ENCODE measurements at places on chromosomes 3 and 15.

GRCh38 chr3:124362455-124362854 lies 367.8 kb upstream of the UMPS start:
- no peak for DNase-seq

DNA sequence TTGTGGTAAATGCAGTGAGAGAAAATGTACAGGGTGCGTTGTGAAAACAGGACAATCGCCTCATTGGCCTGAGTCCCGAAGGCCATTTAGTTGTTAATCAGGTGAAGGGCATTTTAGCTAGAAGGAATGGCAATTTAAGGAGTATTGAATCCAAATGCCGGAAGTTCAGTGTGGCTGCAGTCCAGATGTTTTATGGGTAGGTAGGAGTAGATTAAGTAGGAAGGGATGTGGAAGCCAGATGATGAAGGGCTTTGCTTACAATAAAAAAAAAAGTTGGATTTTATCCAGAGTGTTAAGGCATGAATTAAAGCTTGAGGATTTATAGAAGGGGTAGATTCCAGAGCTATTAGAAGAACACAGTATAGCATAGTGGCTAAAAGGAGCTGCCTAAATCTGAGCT lies 572.7 kb downstream of the NLGN1 start:
- no peak for DNase-seq

- peak; percentile 32 for DNase-seq
Measured at GRCh38 chr3:23019596-23020300, 183.4 kb upstream of the UBE2E2 start.

GRCh38 chr3:149442043-149442442 lies 32.5 kb upstream of the TM4SF4 start:
- no peak for DNase-seq

GRCh38 chr15:58404020-58404419 lies 27.8 kb upstream of the LIPC start:
- no peak for DNase-seq

- DNase-seq, result peak; percentile 42
Measured at GRCh38 chr3:69671082-69671952, 67.9 kb upstream of the MITF start.

DNA sequence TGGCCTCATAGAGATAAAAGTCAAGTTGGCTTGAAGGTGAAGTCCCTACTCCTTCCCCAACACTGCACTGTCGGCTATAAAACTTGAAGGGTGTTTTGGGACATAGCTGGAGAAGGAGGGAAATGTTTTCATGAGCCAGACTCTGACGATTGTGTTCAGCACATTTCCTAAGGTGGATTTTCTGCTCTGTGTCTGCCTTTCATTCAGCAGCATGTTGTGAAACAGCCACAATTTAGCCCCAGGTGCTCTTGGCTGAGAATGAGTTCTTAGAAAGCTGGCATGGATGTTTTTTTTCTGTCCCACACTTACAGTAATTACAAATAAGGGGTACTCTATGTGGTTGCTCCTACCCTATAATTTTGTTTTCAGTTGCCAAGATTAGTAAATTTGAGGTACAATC lies 492.4 kb downstream of the MCTP2 start:
- peak; percentile 36 for DNase-seq

DNA sequence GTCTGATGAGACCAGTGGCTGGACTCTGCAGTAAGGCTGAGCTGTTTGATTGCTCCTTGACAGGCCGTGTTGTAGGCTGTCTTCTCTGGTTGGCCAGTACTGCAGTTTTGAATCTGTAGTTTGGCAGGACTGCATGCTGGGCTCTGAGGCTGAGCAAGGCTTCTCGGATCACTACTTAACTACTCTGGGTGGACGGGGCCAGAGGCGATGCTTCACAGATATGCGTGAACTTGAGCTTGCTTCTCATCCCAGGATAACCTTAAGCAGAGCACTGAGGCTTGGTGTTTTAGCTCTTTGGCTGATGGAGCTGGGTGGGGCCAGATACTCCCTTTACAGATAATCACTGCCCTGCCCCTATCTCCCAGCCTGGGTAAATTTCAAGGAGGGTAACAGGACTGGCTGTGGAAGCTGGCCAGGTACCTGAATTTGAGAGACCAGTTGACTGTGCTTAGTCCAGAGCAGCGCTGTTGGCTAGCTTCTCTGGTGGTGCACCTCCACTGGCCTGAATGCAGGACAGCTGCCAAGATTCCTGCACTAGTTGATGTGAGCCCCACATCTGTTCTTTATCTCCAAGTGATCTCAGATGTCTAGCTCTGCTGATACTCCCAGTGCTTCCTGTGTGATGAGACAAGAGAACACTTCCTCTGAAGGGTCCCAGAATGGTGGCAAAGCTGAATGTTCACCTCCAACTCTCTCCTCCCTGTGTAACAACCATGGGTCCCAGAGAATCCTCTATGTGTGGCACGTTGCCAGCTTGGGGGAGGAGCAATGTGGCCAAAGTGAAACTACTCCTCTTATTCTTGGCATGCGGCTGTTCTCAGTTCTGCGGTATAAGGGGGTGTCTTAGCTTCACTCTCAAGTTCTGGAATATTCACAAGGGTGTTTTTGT lies 37.9 kb downstream of the RPL39L start:
- peak; percentile 44 for DNase-seq

- no peak for DNase-seq
Measured at GRCh38 chr15:99174567-99175395, 69.9 kb downstream of the SYNM start.

GRCh38 chr15:83959477-83959876 lies 276.1 kb upstream of the GOLGA6L4 start:
- no peak for DNase-seq

GRCh38 chr3:177251755-177252154 lies 54.5 kb upstream of the TBL1XR1 start:
- no peak for DNase-seq

DNA sequence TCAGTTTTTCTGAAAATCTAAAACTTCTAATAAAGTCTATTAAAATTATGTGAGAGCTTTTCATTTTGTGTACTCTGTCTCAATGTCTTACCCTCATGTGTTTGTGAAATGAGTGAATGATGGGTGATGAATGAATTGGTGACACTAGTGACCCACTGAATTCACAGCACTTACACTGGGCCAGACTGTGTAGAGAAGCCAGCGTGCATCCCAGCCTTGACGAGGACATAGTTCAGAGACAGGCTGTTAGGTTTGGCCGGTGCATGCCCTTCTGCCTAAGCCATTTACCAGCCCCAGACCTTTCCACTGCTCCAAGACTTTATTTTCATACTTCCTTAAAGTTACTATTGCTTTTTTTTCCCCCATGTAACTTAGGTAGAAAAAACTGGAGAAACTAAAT lies 38.8 kb downstream of the FBXO22 start:
- no peak for DNase-seq

DNA sequence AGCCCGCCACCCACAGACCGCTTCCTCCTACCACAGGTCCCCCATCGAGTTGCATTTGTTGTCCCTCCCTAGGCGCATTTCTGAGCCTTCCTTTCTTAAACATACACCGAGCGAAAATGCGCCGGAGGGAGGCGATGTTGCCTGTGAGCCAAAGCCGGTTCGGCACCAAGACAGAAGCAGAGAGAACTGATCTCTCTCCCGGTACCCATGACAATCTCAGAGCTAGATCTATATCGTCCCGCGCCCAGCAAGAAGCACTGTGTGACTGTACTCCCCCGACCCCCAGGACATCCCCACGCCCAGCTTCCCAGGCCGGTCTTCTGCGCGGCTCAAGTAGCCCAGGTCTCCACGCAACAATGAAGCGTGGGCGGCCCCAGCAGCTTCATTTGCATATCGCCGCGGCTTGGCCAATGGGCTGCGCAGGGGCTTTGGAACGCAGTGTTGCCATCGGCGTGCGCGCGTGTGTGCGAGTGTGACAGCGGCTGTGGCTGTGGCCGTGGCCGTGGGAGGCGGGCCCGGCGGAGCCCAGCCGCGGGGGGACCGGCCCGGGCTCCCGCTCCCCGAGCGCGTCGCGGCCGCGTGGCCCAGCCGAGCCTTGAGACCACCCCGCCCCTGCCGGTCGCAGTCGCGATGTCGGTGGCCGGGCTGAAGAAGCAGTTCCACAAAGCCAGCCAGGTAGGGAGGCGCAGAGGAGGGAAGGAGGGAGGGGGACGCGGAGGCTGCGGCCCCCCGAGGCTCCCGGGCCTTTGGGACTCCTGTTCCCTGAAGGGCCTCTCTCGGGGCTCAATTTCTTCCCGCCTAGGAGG lies at the start of gene SH3GL3:
TSS of gene SH3GL3 (plus strand) at position 438 of the 806 bp plus-strand sequence. CDS start at position 631, 193 bp downstream.
- peak; percentile 89 for DNase-seq

GRCh38 chr3:108130701-108131474 lies 40.1 kb upstream of the CD47 start:
- no peak for DNase-seq

GRCh38 chr3:181326637-181327223 lies 337.2 kb upstream of the DNAJC19 start:
- peak; percentile 70 for DNase-seq

- DNase-seq, result peak; percentile 52
Measured at GRCh38 chr15:25693321-25694238, 169.5 kb downstream of the ATP10A start.

DNA sequence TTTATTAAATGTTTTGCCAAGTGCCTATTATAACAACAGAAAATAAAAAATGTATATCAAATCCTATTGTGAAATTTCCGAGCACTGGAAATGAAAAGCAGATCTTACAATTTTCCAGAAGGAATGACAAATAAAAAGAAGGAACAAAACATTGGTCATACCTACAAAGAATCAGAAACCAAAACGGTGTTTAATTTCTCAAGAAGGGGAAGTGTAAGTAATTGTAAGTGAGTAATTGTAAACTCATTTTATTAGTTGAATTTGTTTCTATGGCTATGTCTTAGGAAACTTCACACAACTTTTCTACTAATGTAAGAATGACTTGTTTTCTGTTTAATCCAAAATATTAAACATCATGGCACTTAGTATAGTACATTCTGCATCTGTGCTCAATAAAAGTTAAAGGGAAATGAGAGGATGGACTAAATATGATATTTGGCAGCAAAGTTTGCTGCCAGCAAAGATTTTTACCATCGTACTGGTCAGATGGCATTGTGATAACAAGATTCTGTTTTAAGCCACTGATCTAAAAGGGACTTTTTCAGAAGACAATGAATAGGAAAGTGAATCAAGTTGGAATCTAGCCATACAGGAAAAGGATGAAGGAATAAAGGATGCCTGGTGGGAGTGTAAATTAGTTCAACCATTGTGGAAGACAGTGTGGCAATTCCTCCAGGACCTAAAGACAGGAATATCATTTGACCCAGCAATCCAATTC lies 232.4 kb downstream of the NFKBIZ start:
- DNase-seq, result no peak

- DNase-seq, result no peak
Measured at GRCh38 chr3:195854628-195855294, 43.0 kb upstream of the MUC4 start.

GRCh38 chr3:157145606-157146322 lies 14.2 kb downstream of the CCNL1 start:
- no peak for DNase-seq

DNA sequence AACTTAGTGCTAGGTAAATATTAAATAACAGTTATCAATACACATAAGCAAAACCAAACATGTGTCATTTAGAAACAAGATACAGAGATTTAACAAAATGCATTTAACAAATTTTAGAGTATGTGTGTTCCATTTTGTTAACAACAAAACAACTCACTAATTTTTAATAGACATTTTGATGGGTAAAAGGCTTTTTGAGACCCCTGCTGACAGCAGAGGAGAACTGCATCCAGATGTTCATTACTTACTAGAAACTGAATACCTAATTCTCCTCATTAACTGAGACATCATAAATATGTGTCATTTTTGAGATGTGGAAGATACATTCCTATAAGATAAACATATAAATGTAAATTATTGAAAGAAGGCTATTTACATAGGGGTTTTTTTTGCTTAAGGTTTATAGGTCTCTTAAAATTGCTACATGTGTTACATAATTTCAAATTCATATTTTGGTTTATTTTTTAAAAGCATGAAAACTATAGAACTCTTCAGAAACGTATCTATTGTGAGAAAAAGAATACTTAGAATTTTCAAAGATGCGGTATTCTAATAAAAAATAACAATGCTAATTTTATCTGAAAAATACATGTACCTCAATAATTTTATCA lies 1009.8 kb downstream of the TUSC7 start:
- DNase-seq, result peak; percentile 38

DNA sequence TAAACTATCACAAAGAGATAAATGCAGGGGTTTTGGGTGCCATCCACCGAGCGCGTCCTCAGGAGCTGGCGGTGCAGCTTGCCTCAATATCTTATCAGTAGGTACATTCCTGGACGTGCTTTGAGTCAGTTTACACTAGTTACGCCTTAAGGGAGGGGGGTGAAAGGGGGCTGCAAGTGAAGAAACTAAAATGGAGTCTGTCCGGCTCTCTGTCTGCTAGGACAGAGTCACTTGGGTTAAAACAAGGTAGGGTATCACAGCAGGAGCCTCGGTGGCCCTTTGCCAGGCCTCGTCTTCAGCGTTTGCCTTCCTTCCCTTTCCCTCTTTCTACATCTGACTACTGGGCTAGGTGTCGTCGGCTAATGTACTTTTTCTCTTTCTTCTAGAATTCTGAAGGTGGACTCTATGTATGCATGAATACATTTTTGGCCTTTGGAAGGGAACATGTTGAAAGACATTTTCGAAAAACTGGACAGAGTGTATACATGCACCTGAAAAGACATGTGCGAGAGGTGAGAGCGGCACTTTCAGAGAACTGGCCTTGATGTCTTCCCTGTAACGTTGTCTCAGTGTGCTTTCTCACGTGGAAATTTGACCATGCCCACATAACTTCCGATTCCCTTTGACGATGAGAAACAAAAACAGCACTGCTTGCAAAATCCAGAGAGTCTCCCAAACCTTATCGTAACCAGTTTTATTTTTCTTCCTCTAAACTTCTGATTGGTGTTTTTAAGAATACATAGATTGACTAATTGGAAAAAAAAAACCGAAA lies 28.8 kb downstream of the USP13 start:
- DNase-seq, result no peak

DNA sequence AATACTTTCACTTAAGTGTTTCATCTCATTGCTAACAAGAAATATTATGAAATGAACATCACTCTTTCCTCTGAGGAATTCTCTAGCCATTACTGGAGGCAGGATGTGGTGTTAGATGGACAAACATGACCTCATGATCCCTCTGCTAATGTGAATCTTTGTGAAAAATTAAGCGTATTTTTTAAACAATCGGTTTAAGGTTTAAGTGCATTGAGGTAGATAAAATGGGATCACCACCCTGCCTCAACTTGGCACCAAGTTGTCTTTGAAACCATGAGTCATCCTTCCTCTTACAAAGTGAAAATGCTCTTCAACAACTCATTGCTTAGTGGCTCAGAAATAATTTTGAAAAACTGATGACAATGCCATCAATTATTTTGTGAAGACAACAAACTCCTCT lies 76.0 kb upstream of the DCBLD2 start:
- no peak for DNase-seq

- DNase-seq, result no peak
Measured at GRCh38 chr3:149955449-149955848, 15.2 kb downstream of the PFN2 start.
